ENCODE measurements at places on chromosomes 1 and 21. TPM values are rescaled to one million over a fixed set of nuclear protein-coding genes. Genes with fewer than 3 reads are reported as not detected.
A peak's percentile ranks its signal among the peaks of the same experiment; 100 is the strongest.

VHLL gene
- not detected for total RNA-seq

DNA sequence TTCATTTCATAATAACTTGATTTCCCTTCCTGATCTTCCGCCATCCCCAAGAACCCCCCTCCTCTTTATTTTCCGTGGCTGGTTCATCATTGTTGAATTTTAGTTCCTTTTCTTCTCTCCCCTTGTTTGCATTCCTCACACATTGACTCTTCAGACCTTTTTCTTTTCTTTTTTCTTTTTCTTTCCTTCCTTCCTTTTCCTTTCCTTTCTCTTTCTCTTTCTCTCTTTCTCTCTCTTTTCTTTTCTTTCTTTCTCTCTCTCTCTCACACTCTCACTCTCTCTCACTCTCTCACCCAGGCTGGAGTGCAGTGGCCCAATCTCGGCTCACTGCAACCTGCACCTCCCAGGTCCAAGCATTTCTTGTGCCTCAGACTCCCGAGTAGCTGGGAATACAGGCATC lies 231.3 kb downstream of the FMN2 start:
- DNase-seq: no peak

- no peak for DNase-seq
Observed at GRCh38 chr1:64683419-64683818, 61.5 kb upstream of the RAVER2 start.

DNA sequence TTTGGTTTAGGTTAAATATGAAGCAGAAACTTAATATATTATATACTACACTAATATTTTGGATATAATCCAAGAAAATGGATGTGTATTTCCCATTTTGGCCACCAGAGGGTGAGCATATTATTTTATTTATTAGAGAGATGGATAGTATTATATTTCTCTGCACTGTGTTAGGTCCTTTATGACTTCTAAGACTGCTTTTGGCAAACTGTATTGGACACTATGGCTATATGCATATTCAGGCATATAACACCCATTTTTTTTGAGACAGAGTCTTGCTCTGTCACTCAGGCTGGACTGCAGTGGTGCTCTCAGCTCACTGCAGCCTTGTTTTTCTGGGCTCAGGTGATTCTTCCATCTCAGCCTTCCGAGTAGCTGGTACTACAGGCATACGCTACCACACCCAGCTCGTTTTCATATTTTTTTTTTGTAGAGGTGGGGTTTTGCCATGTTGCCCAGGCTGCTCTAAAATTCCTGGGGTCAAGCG lies 17.8 kb upstream of the PGM1 start:
- no peak for DNase-seq

B3GALT5 gene
- not detected for total RNA-seq

DNA sequence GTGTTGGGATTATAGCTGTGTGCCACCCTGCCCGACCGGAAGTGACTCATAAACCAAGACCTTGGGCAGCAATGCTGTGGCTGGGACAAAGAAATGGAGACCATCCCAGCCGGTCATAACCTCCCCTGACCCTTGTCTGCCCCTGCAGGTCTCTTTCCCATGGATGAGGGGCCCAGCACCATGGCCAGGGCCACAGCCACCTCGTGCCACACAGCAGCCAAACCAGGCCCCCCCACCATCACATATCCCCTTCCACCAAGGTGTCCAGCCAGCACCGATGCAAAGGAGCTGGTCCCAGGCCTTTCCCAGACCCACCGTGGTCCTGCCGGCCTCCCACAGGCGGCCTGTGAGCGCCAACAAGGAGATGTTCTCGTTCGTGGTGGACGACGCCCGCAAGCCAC lies 42.2 kb downstream of the FHAD1 start:
- no peak for DNase-seq

DNA sequence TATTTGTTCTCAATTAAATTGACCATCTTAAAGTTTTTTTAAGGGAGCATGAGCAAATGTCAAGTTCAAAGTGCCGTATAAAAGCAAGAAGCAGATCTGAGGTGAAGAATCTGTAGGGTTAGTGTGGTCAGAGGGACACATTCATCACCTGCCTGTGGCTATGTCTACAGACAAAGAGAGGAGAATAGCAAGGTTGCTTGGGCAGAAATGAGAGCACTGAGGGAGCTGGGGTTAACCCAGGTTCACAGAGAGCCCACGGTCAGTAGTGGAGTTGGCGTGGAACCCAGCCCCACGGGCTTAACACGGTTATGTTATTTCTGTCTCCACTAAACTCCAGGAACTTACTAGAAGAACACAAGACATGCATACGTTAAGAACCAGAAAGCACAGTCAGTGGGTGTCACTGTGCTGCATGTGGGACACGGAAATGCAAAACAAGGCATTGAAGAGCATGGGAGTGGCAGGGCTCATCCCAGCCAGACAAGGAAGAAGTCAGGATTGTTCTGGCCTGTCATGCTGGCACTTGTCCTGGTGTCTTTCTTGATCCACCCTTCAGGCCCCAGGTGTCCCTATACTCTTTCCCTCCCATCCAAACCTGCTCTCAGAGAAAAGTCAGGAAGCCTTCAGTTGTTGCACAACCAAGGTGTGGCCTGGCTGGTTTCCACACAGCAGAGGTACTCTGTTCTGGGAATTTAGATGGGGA lies 95.5 kb upstream of the IVNS1ABP start:
- peak; percentile 64 for DNase-seq

OR2L13 gene
- total RNA-seq: not detected

GRCh38 chr1:162328512-162328911 lies 48.1 kb downstream of the SPATA46 start:
- no peak for DNase-seq

PPIAL4G gene
- 1.3 TPM for total RNA-seq

TMEM269 gene
- total RNA-seq: 0.12 TPM

REN gene
- total RNA-seq: not detected

GSTM5 gene
- not detected for total RNA-seq

DNA sequence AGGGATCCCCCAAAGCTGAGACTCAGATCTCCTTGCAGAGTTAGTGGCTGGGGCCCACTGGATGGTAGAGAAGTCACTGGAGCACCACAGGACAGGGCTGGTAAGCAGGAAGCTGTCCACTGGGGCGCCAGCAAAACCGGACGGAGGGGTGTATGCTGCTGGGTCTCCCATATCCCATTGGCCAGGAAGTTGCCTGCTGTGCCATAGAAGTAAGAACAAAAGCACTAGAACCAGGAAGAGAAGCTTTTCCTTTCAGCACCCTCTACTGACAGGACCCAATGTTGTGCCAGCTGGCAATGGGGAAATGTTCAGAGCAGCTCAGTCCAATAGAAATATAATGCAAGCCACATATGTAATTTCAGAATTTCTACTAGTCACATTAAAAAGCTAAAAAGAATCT lies 146.6 kb downstream of the SPATA46 start:
- no peak for DNase-seq

DNA sequence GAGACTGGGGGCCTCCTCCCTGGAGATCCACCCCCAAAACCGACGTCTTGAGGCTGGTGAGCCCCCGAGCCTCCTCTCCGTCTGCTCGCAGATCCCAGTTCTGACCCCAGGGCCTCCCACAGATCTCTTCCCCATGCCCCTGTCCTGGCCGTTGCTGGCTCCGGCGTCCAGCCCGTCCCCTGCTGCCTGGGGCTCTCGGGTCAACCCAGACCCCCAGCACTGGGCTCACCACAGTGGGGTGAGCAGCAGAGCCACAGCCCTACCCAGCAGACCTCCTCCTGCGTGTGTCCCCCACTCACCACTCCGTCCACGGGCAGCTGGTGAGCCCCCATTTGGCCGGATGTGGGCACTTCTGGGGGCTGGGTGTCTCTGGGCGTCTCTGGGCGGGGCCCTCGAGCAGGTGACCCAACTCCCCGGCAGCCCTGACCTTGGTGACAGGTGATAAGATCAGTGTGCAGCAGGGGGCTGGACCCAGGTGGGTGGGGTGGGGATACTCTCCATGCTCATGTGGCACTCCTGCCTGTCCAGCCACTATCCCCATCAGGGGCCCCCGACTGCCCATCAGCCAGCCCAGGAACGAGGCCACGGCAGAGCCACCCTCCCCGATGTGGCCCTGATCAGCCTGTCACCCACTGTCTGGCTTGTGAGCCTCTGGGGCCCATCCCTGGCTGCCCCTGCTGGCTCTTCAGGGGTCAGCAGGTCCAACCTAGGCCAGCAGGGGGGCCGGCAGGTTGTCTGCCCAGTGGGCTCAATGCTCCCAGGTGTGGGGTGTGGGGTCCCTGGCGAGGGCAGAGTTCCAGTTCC lies 709 bp downstream of the TNFRSF14 start:
- DNase-seq: peak; percentile 86

PHLDA3 gene
- 12.9 TPM for total RNA-seq

DNA sequence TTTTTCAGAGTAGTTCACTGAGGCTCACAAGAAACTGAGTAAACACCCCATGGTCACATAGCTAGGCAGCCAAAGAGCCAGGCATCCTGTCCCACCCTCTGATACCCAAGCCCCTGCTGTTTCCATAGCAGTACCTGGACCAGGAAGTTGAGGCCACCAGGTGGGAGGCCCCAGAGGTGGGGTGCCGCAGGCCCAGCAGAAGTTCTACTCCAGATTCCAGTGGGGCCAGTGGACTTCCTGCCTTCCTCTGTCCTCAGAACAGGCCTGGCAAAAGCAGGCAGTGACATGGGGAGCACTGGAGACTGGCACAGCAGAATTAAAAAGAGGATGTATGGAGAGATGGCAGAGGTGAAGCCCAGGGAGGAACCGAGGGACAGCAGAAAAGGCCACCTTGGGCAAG lies 19.0 kb downstream of the FOXO6 start:
- no peak for DNase-seq

DNA sequence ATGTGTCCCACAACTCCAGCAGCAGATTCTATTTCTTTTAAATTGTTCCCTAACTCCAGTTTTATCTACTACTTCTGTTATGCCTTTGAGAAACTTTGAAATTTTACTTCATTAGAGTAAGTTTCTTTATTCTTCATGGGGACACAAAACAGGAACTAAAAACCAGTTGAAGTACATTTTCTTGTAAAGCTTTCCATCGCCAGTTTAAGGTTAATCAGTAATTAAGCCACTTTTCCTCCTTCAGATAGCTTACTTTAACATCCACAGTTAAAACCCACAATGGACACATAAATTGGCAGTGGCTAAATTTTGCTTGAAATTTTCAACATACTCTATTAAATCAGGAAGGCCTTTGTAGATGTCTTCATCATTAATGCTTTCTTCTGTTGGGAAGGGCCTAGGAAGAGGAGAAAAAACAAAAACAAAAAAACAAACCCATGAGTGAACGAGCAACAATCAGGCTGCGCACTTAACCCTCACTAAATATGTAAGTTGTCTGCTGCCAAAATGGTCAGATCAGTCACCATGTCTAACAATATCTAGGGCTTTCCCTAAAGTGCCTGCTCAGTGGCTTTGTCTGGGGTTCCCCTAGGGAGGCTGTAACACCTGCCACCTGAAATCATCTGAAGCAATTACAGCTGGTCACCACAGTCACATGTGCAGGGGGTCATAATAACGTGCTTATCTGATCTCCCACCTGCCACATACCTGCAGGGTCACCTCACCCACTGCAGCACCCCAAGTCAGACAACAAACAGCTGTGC lies 187.9 kb downstream of the VAV3 start:
- no peak for DNase-seq

Data from activated CD8-positive, alpha-beta memory T cell treated with anti-CD3 and anti-CD28 coated beads, Interleukin-2, amount 10 ng/mL, durations not matched to agents 7 days and 5 days (primary cell).